ENCODE measurements at places on chromosomes 16 and 17. TPM values are rescaled to one million over a fixed set of nuclear protein-coding genes. Genes with fewer than 3 reads are reported as not detected.

EPX gene
- not detected for total RNA-seq

SDR42E1 gene
- 28.5 TPM for total RNA-seq

NPIPB8 gene
- 0.34 TPM for total RNA-seq

KCNH6 gene
- total RNA-seq = not detected

FADS6 gene
- 0.34 TPM for total RNA-seq

HOXB6 gene
- not detected for total RNA-seq

GPS2 gene
- total RNA-seq = 30.4 TPM

P2RX5 gene
- total RNA-seq = 1.4 TPM

PRKAR1A gene
- total RNA-seq = 263 TPM

CLDN6 gene
- 0.14 TPM for total RNA-seq

FN3K gene
- 13.8 TPM for total RNA-seq

AANAT gene
- total RNA-seq = not detected

AHSP gene
- total RNA-seq = not detected

VPS9D1 gene
- 6.0 TPM for total RNA-seq

RNU2-1 gene
- not detected for total RNA-seq

KRT28 gene
- not detected for total RNA-seq

MYLK3 gene
- under 0.01 TPM for total RNA-seq

PEMT gene
- total RNA-seq = 30.3 TPM

TMEM92 gene
- total RNA-seq = 0.34 TPM

DPEP3 gene
- not detected for total RNA-seq

CDC27 gene
- 86.2 TPM for total RNA-seq

TP53TG3B gene
- total RNA-seq = not detected

HOXB9 gene
- total RNA-seq = not detected

C17orf75 gene
- 15.7 TPM for total RNA-seq

INCA1 gene
- 0.21 TPM for total RNA-seq

DNAJA3 gene
- total RNA-seq = 80.7 TPM

KRT17 gene
- 27,930 TPM for total RNA-seq

MAP2K6 gene
- total RNA-seq = 1.4 TPM

CDH8 gene
- total RNA-seq = 0.21 TPM

GPR142 gene
- total RNA-seq = not detected

DUSP3 gene
- total RNA-seq = 63.9 TPM

PMFBP1 gene
- total RNA-seq = 0.68 TPM

ITGB3 gene
- total RNA-seq = 0.34 TPM

TSPOAP1 gene
- total RNA-seq = 0.93 TPM

MEOX1 gene
- total RNA-seq = not detected

C1QL1 gene
- under 0.01 TPM for total RNA-seq

TNS4 gene
- total RNA-seq = 91.8 TPM

HOXB1 gene
- total RNA-seq = not detected

ZG16B gene
- total RNA-seq = 0.68 TPM

IQCK gene
- total RNA-seq = 4.7 TPM

SLC26A11 gene
- 2.4 TPM for total RNA-seq

RAB37 gene
- 0.28 TPM for total RNA-seq

TACO1 gene
- total RNA-seq = 16.4 TPM

TNFRSF17 gene
- total RNA-seq = not detected

EFTUD2 gene
- 160 TPM for total RNA-seq

KRTAP1-5 gene
- not detected for total RNA-seq

PRR11 gene
- total RNA-seq = 1.4 TPM

C1QTNF1 gene
- 3.4 TPM for total RNA-seq

TRPV2 gene
- 0.36 TPM for total RNA-seq

ITGAD gene
- not detected for total RNA-seq

SCARF1 gene
- total RNA-seq = 0.43 TPM

KRTAP9-8 gene
- not detected for total RNA-seq

HOXB7 gene
- total RNA-seq = 0.78 TPM

OR1A1 gene
- total RNA-seq = not detected

HID1 gene
- total RNA-seq = 0.71 TPM
